Right cardiac atrium (tissue), 5 donors: ENCODE measurements at places on chromosomes 6 and 20.

GRCh38 chr6:116933485-116933884, 56.4 kb downstream of the RFX6 start:
- no peak for DNase-seq

DNA sequence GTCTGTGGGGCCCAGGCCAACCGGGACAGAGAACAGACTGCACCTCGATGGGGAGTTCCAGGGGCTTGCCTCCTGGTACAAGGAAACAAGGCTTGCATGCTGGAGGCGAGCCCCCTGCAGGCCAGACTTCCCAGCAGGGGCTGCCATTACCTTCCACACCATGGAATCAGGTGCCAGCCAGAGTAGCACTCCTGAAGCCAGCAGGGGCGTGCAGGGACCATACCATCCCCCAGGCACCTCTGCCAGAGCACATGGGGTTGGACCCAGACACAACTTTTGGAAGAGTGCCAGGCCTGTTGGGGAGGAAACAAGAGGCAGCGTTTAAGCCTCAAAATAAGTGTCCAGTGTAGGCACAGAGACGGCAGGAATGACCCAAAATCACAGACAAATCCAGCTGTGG, 6.5 kb downstream of the DDO start:
- DNase-seq: no peak

GRCh38 chr20:62819494-62820174, 2.8 kb downstream of the COL9A3 start:
- no peak for DNase-seq

DNA sequence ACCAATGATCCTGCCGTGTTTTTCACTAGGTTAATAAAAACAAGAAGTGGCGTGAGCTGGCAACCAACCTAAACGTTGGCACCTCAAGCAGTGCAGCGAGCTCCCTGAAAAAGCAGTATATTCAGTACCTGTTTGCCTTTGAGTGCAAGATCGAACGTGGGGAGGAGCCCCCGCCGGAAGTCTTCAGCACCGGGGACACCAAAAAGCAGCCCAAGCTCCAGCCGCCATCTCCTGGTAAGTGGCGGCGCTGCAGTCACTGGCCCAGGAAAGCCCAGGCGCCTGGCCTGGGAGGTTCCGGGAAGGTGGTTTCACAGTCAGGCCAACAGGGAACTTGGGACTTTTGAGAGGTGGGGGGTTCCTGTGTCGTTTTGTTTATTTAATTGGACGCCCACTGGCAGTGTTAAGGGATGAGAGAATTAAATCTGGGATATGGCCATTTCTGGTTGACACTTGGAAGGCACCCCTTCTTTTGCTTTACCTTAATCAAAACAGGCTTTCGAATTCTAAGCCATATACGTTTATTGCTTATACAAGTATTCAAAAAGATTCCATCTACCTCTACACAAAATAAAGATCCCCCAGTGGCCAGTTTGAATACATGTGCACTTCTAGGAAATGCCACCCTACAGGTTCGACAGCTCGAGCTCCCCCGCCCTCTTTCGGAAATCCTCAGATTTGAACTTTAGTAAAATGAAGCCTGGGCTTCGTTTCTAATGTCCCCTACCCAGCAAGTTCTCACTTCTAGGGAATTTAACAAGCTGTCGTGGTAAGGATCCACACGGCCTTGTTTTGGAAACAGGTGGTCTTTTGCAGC, 138.9 kb downstream of the TMEM242 start:
- peak; percentile 75 for DNase-seq

DNA sequence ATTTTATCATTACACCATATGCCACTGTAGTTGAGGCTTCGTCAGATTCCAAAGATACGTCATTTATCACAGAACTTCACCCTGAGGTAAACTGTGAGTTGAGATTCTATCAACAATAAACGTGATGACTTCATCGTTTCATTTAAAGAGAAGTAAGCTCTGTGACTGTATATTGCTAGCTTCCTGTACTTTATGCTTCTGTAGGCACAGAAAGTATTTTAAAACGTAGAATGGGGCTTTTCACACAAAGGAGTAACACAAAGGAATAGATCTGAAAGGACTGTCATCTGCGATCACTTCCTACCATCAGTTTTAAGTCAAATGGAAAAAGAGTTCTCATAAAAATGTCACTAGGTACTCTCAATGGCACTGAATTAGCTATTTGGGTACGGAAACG, 234.4 kb upstream of the MCHR2 start:
- no peak for DNase-seq

GRCh38 chr6:111625461-111626391, 20.0 kb upstream of the TRAF3IP2 start:
- peak; percentile 67 for DNase-seq

GRCh38 chr6:162653808-162654207, 73.8 kb downstream of the PRKN start:
- DNase-seq: no peak

GRCh38 chr6:153574231-153574630, 443.1 kb upstream of the RGS17 start:
- no peak for DNase-seq

GRCh38 chr6:157556144-157556645, 175.2 kb downstream of the ZDHHC14 start:
- DNase-seq: no peak

- DNase-seq: no peak
Observed at GRCh38 chr6:141173529-141173928, 959.2 kb upstream of the GJE1 start.

DNA sequence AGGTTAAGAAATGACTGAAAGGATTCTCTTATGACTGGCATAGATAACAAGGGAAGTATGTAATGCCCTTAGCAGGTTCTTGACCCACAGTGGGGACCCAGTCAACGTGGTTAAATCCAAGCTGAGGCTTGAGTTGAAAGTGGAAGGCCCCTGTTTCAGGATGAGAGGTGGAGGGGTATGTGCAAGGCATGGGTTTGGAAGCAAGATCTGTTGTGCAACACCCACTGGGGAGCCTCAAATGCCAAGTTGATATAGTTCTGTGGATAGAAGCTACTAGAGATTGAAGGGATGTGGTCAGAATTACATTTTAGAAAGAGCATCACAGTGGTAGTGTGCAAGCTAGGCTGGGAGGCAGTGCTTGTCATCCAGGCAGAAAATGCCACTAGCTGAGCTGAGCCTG, 5.1 kb downstream of the PABPC1L start:
- DNase-seq: no peak

GRCh38 chr20:48175261-48175660, 390.0 kb upstream of the SULF2 start:
- no peak for DNase-seq

DNA sequence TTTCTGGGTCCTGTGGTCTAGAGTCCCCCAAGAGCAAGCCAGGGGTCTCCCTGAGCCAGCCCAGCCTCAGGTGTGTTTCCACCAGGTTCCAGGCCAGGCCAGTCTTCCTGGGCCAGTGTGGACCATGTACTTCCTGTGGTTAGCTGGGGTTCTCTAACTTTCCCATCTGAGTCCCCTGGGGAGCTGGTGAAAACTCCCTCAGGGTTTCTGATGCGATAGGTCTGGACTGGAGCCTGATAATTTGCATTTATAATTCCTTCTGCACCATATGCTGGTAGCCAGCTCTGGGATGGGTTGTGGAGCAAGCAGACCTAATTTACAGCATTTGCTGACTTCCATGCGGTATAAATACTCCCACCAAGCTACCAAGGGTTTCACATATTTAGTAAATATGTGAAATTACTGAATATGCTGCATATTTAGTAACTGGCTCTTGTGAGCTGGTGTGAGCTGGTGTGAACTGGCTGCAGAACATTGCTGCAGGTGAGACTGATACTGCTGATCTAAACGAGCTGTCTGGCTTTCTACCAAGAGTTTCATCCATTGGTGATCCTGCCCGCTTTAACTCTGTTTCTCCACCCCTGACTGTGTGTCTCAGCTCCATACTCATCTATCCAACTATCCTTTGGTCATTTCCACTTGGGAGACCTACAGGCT, 62.6 kb downstream of the RIN2 start:
- no peak for DNase-seq

- no peak for DNase-seq
Observed at GRCh38 chr20:1875762-1876161, 19.4 kb upstream of the SIRPA start.

- DNase-seq: no peak
Observed at GRCh38 chr6:165845493-165845892, 182.5 kb upstream of the PDE10A start.

- DNase-seq: no peak
Observed at GRCh38 chr20:20371083-20371482, 3.2 kb downstream of the INSM1 start.

GRCh38 chr20:38979434-38979833, 17.3 kb downstream of the DHX35 start:
- DNase-seq: no peak

GRCh38 chr6:10014557-10014956, 400.3 kb downstream of the TFAP2A start:
- no peak for DNase-seq

GRCh38 chr20:36170542-36171215, 16.1 kb downstream of the EPB41L1 start:
- no peak for DNase-seq

DNA sequence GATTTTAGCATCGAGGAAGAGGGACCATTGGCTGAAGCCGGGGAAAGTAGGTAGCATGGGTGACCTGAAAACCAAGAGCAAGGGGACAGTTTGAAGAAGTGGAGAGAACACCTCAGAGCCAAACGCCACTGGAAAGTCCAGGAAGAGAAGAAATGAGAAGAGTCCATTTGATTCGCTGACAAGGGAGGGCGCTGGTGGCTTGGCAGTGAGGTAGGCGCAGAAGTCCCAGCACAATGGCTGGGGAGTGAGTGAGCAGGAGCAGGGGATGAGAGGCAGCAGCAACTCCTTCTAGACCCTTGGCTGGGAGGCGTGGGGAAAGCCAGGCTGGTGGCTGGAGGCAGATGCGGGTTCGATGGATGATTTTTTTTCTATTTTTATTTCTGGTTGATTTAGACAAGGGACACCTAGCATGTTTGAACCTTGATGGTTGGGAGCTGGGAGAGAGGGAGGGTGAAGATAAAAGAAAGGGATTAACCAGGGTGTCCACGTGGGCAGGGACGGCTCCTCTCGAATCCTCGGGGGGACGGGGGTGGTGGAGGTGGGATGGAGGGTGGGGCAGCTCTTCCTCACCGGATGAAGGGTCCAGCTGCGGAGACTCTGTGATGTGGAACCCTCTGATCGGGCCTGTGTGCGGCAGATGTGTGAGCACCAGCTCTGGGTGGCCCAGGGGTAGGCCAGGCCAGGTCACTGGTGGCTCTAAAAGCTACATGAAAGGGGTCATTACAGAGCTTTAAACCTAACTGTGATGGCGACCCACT, 164.2 kb downstream of the NFATC2 start:
- DNase-seq: no peak

GRCh38 chr6:15431762-15432483, 186.1 kb downstream of the JARID2 start:
- DNase-seq: peak; percentile 55

- no peak for DNase-seq
Observed at GRCh38 chr20:33773412-33774089, 37.6 kb upstream of the CHMP4B start.

DNA sequence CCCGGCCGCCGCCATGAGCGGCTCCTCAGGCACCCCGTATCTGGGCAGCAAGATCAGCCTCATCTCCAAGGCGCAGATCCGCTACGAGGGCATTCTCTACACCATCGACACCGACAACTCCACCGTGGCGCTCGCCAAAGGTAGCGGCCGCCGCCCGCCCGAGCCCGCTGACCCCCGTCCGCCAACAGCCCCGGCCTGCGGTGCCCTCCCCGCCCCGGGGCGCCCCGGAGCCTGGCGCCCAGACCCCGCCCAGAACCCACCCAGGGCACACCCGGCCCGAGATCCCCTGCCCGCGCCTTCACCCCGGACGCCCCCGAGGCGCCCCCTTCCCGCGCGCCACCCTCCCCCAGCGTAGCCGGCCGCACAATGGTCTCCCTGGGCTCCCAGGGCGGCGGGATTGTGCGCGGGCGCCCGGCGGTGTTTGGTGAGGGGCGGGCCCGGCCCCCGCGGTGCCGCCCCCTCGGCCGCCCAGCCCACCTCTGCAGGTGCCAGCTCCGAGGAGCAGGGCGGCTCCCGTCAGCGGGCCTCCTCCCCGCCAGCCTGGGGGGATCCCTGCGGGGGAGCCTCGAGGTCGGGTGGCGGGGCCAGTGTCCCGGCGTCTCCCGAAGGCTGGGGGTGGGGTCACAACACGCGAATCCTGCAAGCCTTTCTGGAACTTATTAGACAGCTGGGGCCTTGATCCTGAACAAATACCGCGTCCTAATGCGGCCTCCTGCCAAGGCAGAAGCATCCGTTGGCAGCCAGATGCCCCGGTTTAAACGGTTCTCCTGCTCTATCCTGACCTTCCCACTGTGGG, 577 bp downstream of the LSM14B start:
- DNase-seq: peak; percentile 47

DNA sequence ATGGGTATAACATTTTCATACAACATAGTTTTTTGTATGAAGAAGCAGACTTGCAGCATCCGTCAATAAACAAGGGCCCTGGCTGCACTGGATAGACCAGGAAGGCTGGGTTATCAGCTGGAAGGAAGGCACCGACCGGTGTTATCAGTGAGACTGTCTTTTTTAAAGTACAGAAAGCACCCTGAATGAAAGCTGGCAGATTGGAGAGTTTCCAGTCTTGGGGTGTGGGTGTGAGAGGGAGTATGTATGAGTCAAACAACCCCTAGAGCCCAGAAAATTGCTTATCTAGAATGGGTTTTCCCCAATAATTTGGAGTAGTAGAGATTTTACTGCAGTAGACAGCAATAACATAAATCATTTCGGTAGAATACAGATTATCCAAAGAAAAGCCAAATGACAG, 42.4 kb downstream of the TXLNB start:
- DNase-seq: no peak

DNA sequence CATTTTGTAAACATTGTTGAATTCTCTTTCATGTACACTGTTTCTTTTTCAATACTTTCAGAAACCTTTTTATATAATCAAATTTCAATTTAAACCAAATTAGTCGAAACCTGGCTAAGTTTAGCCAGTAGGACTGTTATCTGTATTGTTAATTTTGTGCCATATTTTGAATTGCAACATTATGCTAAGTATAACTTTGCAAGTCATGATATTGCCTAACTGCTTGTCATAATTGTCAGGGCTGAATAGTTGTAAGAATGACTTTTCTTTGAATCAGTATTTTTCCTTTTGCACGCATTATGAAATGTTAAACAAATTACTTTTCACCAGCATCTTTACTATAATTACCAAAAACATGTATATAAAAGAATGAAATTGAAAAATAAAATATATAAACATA, 82.7 kb downstream of the SAMD3 start:
- no peak for DNase-seq

- no peak for DNase-seq
Observed at GRCh38 chr6:19845266-19846041, 8.3 kb downstream of the ID4 start.

- no peak for DNase-seq
Observed at GRCh38 chr6:42340511-42340910, 111.2 kb downstream of the TRERF1 start.
